ENCODE measurements at places on chromosomes 7 and 10.

DNA sequence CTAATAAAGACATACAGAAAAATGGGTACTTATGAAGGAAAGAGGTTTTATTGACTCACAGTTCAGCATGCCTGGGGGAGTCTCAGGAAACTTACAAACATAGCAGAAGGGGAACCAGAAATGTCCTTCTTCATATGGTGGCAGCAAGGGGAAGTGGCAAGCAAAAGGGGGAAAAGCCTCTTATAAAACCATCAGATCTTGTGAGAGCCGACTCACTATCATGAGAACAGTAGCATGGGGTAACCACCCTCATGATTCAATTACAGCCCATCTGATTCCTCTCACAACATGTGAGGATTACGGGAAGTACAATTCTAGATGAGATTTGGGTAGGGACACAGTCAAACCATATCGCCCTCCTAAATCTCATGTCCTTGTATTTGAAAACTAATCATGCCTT, 1305.4 kb upstream of the SORCS1 start:
- no peak for DNase-seq

GRCh38 chr10:132847856-132848255, 61.9 kb upstream of the NKX6-2 start:
- DNase-seq = no peak

GRCh38 chr10:19325581-19325980, 277.0 kb downstream of the MALRD1 start:
- no peak for DNase-seq

GRCh38 chr10:61621605-61622051, 41.1 kb upstream of the CABCOCO1 start:
- no peak for DNase-seq

- no peak for DNase-seq
Observed at GRCh38 chr10:27285093-27285492, 44.5 kb upstream of the ACBD5 start.

DNA sequence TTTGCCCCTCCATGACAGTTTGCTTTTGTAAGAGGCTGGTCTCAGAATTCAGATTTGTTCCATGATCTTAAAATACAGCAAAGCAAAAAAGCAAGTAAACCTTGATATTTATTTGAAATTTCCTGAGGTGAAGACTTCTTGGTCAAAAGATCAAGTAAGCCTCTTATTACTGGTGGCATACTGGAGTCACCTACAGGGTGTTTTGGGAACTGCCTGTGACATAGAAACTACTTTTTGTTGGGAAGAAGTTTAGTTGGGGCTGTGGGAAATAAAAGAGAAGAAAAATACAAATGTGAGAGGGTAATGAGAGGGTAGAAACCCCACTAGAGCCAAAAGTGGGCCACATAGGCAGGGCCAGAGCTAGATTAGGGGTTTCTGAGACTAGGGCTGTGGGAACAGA, 217.9 kb downstream of the OTUD1 start:
- no peak for DNase-seq

DNA sequence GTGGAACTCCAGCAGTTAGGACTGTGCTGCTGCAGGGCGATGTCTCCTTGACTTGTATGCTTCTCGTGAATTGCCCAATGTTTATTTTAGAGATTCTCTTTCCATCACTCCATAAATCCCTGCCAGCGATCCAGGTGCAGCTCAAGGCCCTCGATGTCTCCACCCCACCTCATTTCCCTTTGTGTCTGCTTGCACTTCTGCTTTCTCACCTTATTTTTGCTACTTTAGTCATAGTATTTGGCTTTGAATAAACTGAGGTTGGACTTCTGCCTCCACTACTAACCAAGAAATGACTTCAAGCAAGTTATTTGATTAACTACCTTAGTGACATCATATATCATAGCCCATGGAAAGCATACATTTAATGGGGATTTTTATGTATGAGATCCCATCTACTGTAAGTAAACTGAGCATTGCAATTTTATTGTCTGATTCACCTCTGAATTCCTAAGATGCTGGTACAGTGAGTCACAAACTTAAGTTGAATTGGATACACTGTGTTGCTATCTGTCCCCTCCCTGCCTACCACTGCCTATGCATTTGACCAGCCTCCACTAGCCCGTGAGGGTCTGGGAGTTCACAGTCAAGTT, 255.8 kb downstream of the ABCA13 start:
- DNase-seq = no peak

DNA sequence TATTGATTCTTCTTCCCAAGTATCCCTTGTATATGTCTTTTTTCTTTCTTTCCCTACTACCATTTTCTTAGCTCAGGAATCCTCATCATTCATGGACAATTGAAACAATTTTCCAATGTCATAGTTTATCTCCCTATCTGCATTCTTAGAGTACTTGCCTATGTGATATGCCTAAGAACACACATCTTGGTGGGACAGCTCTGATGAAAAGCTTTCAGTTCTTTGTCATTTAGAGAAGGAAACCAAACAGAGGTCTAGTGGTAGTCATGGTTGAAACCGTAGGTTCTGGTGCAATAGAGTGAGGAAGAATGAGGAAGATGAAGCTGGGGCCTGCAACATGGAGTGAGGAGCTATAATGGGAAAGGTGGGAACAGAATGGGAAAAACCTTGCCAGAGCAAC, 28.2 kb downstream of the TDRD1 start:
- no peak for DNase-seq

DNA sequence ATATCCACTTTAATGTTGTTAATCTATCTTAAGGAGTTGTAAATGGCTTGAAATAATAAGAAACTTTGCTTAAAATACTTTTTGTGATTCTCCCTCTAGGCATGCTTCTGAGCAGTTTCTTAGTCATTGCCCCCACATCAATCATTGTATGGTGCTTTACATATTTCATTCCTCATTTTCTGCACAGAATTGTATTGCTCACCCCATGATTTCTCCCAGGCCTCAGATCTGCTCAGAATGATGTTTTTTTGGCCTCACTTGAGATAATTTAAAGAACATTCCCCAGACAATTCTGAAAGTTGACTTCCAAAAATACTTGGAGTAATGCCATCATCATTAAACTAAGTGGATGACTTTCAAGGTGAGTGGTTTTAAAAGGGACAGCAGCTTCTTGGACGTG, 82.1 kb upstream of the PRPS1L1 start:
- DNase-seq = no peak

GRCh38 chr7:42452356-42452755, 215.3 kb upstream of the GLI3 start:
- no peak for DNase-seq

- DNase-seq = no peak
Observed at GRCh38 chr7:95531605-95532219, 46.0 kb downstream of the ASB4 start.

GRCh38 chr7:30671793-30672465, 10.3 kb downstream of the CRHR2 start:
- DNase-seq = no peak

DNA sequence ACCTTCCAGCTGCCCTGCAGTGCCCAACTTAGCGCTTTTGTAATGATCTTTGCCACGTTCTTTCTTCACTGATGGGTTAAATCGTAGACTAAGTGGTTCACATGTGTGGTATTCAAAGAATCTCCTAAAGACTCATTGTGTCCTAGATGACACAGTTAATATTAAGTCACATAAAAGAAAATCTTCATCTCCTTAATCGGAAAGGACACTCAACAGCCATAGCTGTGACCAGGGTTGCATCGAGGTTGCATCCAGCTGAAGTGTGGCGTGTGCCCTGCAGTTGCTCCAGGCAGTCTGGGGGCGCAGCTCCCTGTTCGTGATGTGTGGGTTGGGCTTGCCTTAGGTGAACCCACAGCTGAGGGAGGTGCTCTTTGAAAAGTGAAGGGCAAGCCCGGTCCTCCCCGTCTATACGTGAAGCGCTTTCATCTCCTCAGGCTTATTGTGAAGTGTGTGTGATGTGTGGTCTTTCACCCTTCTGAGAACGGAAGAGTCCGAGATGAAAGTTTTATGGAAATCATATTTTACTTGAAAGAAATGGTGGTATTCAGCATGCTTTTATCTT, 122.7 kb downstream of the TRRAP start:
- DNase-seq = no peak

- no peak for DNase-seq
Observed at GRCh38 chr7:116269466-116269865, 59.1 kb downstream of the TES start.

- DNase-seq = no peak
Observed at GRCh38 chr7:116210345-116211005, at the start of gene TES. Gene TES (plus strand): TSS chr7:116210539. CDS start chr7:116210708, 169 bp downstream.

DNA sequence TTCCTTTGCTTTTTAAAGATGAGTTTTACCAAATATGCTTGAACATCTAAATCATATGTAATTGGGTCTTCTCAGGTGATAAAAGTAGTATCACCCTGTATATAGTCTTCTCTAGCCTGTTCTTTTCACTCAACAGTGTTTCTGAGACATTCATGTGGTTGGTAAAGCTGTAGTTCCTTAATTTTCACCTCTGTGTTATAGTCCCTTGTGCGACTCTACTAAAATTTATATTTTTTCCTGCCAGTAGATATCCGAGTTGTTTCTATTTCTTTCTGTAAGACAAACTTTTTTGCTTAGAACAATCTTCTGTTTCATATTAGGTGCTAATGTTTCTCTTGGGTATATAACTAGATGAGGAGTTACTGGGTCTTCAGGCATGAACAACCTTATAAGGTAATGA, 35.6 kb downstream of the SYPL1 start:
- no peak for DNase-seq
